ENCODE measurements at places on chromosomes 12 and 14. TPM values are rescaled to one million over a fixed set of nuclear protein-coding genes. Genes with fewer than 3 reads are reported as not detected.

The SERPINA1 gene
- not detected for polyA plus RNA-seq

The SLC17A8 gene
- 0.03 TPM for polyA plus RNA-seq

The PDE3A gene
- not detected for polyA plus RNA-seq

The DDN gene
- 2.4 TPM for polyA plus RNA-seq

The ST8SIA1 gene
- polyA plus RNA-seq = 5.8 TPM

The BICDL1 gene
- 2.0 TPM for polyA plus RNA-seq
